CD4-positive, alpha-beta T cell treated with Interleukin-10 for 1 hour (primary cell): ENCODE measurements at places on chromosomes 11 and 22.

DNA sequence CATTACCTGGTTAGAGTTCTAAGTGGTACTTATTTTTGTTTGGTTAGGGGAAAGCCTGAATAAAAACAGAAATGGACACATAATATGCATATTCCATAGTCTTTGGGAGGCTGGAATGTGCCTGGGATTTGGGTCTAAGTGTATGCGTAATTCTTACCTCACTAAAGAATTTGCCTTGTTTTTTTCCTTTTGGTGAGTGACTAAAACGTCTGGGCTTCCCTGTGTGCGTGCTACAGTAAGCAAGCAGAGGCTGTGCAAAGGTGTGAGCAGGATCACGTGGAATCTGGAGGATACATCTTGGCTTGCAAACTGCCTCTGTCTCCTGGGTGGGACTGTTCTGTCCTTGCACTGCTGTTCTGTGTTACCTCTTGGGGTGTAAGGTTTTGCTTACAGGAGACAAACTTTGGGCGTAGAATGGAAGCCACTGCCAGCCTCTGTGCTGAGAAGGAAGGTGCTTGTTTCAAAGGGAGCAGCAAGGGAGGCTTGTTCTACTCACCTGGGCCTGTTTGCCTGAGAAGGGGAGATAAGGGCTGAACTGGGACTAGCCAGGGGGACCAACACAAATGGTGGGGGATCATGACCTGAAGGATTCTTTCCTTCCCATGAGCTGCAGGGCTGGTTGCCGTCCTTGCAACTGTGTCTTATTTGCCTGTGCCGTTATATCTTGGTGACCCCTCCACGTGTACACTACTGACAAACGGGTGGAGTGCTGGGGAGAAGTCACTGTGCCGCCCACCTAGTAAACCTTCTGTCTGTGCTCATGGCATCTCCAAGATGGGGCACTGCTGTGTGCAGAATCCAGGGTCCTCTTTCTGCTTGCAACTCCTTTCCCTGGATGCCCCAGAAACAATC lies 4.5 kb downstream of the NEAT1 start:
- peak; percentile 78 for DNase-seq

DNA sequence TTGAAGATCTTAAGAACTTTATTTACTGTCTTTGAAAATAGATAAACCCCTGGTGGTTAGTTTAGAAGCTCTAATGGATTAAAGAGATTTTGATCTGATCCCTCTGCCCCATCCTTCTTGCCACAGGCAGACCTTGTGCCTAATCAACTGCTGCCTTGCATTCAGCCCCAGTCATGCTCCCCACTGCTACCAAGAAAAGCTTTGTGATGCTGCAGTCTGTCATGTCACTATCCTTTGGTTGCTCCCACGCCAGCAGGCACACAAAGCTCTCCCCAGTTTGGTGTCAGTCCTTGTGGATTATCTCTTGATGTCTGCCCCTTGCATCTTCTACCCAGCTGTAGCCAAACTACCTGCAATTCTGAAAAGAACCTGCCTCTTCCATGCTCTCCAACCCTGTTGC lies 112.2 kb downstream of the MTNR1B start:
- DNase-seq = no peak

DNA sequence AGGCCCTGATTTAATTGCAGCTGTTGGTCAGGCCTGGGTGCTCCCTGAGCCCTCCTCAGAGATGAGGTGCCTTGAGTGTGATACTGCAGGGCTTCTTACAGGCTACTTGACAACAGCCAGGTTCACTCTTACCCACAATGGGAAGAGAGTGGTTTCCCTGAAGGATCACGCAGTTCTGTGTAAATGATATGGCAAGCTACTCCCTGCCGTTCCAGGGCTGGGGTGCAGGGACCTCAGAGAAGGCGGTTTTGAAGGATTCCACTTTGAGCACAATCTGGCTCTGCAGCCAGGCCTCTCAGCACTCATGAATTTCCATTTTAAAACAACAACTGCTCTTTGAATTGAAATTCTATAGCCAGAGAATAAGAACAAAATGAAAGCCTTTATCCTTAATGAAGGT lies 92.9 kb downstream of the SLC17A6 start:
- DNase-seq = no peak

DNA sequence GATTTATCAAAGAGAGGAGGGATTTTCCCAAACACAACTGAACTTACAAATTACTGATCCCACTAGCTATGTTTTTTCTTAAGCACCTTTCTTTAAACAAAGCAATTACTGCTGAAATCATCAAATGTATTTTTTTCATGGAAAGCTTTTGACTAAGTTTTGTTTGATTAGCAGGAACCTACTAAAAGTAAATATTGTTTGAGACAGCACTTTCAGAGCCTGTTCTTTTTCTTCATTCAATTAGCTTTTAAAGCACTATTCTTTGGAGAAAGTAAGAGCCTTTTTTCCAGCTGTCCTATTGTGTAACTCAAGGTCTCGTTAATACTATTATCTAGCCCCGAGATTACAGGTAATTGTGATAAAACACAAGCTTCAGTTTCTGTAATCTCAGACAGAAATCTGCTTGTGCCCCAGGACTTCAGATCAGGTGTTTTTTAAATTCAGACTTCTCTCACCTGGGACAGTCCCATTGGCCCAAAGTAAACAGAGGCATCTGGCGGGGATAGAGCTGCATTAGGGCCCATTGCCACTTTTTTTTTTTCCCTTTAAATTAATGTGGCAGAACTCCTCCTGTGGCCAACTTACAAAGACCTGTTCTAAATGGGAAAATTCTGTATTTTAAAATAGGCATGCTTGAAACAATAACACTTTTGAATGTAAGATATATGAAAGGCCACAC lies 11.0 kb downstream of the CSTPP1 start:
- no peak for DNase-seq
